ENCODE measurements at places on chromosomes 3 and 15.

- DNase-seq: no peak
These were observed 40.3 kb downstream of the IL1RAP start for GRCh38 chr3:190554197-190554596.

DNA sequence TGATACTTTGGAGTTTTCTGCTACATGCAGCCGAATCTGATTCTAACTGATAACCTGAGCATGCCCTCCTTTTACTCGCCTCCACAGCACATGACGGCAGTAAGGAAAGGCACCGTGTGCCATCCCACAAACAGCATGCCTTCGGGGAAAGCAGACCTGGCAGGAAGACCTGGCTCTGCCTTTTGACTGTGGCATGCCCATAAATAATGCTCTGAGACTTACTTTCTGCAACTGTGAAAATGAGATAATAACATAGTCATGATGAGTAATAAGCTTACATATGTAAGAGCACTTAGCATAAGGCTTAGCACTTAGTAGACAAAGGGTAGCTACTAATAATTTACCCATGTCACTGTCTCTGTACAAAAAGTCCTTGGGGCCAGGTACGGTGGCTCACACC lies 32.9 kb downstream of the MTHFS start:
- DNase-seq: no peak

DNA sequence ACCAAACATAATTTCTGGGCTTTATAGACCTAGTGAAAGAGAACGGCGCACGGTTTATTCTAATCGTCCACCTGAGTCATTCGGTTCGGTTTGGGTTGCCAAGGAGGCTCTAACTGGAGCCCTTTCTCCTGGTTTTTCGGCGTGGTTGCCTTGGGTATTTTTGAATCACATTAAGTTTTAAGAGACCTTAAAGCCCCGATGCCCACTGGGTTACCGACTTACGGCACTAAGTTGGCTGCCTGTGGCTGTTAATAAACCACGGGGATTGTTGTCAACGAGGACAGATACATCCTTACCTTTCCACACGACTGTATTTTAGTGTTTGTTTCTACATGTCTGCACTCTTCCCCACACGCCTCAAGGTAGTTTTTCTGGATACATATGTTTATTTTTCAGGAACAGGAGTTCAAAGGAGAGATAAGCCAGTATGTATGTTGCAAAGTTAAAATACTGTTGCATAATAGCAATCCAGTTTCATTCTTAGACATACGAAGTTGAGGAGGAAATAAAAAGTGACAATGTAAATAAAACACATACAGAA lies 1.2 kb upstream of the ANP32A start:
- peak; percentile 20 for DNase-seq

- DNase-seq: no peak
These were observed 229.9 kb downstream of the CHST2 start for GRCh38 chr3:143349455-143349854.

- no peak for DNase-seq
These were observed 121.3 kb upstream of the IQSEC1 start for GRCh38 chr3:13194285-13195209.

DNA sequence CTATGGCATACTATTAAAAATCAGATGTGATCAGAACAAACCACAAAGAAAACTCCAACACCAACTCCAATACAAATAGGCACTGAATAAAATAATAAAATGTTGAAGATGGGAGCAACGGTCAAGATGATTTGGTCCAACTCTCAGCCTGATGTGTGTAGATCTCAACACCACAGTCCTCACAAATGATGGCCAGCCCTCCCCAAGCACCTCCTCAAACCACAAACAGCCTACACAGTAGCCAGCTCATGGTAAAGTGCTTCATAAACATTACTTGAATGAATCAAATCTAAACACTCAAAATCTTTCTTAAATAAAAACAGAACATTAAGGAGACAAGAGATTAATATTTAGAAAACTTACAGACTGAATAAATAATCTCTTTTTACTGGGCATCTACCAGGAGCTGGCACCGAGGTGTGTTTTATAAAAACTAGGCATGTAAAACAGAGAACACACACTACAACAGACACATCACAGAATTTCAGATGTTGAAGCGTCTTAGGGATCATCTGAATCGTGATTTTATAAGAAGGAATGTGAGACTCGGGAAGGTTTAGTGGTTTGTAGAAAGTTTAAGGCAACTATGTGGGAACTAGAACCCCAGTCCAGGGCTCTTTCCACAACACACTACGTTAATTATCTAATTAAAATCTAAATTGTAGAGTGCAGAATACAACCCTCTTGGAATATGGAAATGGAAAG lies 102.4 kb downstream of the MYLK start:
- no peak for DNase-seq

GRCh38 chr3:48695393-48695753 lies 9.7 kb upstream of the NCKIPSD start:
- DNase-seq: no peak

- no peak for DNase-seq
These were observed 350.5 kb upstream of the THBS1 start for GRCh38 chr15:39230205-39230907.

DNA sequence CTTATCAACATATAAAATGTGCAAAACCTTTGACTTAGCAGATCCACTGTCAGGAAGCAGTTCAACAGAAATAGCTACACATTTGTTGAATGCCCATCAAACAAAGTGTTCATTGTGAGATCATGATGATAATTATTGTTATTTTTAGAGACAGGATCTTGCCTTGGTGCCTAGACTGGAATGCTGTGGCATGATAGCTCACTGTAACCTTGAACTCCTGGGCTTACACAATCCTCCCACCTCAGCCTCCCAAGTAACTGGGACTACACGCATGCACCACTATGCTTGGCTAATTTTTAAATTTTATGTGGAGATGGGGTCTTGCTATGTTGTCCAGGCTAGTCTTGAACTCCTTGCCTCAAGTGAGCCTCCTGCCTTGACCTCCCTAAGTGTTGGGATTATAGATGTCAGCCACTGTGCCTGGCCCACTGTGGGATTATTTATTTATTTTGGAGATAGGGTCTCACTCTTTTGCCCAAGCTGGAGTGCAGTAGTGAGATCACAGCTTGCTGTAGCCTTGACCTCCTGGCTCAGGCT lies 8.8 kb downstream of the MAP2K5 start:
- no peak for DNase-seq

DNA sequence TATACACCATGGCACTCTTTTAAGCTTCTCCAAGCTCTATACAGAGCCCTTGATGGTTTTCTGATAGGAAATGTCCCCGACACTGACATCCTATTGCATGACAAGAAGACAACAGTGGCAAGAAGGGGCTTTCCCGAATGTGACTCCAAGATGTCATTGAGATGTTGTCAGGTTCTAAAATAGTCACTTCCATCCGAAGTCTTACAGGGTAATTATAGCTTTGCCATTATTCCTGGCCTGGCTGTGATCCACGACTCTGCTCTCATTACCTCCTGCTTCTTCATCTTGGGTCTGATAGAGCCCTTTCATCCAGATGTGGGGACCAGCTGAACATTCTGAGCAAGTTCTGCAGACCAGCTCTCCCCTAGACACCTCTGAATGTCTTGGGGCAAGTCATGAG lies 40.6 kb upstream of the ADAMTS9 start:
- DNase-seq: no peak

GRCh38 chr3:13047296-13048165 lies 25.7 kb downstream of the IQSEC1 start:
- no peak for DNase-seq

DNA sequence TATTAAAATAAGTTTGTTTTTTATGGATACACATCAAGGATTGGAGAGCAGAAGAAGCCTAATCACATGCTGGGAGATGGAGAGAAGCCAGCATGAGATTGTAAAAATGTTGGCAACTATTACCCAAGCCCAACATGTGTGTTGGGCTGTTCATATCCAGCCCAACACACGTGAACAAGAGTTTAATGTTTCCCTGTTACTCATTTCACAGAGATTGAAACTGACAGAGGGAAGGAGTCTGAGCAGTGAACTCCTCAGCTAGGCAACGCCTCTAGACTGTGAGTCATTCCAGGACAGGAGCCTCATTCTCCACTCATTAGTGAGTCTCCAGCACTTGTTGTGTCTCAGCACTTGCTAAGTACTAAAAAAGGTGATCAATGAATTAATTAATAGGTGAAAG lies 43.2 kb upstream of the CMSS1 start:
- DNase-seq: no peak

- DNase-seq: no peak
These were observed 18.2 kb downstream of the ABTB1 start for GRCh38 chr3:127690823-127691452.

GRCh38 chr3:50563867-50564266 lies 3.7 kb downstream of the C3orf18 start:
- no peak for DNase-seq

Data from stimulated activated CD4-positive, alpha-beta T cell treated with anti-CD3 and anti-CD28 coated beads, Interleukin-4, amount 100 ng/mL, for 24 hours (primary cell).